Stimulated activated CD4-positive, alpha-beta T cell treated with anti-CD3 and anti-CD28 coated beads, Interleukin-12 subunit alpha, Interleukin-12 subunit beta, amount 100 ng/mL, for 24 hours (primary cell): ENCODE measurements at places on chromosomes 5 and 9.

DNA sequence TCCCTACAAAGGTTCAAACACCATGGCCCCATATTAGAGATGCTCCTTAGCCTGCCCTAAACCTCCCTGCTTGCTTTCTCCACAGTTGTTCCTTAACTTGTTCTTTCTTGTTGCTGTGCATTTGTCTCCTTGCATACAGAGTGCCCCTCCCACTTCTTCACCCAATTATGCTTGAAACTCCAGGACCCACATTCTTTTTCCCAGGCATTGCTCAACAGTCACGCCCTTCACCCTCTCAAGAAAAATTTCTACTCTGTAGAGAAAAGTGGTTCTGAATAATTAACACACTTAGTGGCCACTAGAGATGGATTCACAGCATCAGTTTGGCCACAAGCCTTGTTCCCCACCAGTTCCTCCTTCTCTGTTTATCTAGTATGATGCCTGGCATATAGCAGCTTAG lies 57.7 kb downstream of the NREP start:
- no peak for DNase-seq

GRCh38 chr5:150460781-150461180 lies 11.2 kb upstream of the RPS14 start:
- DNase-seq: no peak

DNA sequence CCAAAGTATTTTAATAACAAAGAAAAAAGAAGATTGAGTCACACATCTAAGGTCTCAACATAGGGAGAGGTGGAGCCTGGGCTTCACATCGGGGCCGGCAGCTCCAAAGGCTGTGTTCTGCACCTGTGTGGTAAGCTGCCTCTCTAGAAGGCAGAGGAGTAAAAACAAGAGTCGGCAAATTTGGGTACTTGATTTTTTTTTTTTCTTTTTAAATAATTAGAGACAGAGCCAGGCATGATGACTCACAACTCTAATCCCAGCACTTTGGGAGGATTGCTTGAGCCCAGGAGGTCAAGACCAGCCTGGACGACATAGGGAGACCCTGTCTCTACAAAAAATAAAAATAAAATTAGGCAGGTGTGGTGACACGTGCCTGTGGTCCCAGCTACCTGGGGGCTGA lies 4.7 kb downstream of the URM1 start:
- no peak for DNase-seq

DNA sequence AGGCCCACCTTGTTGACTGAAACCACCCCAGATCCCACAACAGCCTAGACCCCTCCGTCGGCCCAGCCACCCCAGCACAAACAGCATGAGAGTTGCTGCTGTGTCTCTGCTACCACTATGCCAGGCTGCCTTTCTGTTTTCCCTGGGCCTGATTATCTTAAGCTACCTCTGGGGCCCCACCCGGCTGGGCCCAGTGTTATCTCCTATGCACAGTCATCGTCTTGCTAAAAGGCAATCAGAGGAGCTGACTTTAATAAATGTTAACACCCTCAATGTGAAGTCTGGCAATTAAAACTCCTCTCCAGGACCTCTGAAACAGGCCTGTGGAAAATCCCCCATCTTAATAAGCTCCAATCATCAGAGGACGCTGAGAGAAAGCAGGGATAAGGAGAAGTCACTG lies 144.9 kb downstream of the FAM114A2 start:
- no peak for DNase-seq

DNA sequence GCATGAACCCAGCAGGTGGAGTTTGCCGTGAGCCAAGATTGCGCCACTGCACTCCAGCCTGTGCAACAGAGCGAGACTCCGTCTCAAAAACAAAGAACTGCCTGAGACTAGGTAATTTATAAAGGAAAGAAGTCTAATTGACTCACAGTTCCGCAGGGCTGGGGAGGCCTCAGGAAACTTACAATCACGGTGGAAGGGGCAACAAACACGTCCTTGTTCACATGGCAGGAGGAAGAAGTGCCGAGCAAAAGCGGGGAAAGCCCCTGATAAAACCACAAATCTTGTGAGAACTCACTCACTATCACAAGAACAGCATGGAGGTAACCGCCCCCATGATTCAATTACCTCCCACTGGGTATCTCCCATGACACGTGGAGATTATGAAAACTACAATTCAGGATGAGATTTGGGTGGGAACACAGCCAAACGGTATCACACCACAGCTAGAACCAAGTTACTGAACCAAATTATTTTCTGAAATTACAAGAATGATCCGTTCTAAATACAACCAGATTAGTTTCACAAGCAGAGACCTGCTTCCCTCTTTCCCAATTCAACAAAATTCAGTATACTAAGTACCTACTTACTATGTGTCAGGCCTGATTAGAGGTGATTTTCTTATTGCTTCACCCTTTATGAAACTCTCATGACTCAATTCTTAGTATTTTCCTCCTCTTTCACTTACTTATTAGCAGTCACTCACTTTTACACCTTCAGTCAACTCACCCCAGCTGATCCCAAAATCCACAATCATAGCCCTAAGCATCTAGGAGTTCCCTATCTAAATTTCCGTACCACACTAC lies 8.4 kb downstream of the UBTD2 start:
- peak; percentile 70 for DNase-seq

DNA sequence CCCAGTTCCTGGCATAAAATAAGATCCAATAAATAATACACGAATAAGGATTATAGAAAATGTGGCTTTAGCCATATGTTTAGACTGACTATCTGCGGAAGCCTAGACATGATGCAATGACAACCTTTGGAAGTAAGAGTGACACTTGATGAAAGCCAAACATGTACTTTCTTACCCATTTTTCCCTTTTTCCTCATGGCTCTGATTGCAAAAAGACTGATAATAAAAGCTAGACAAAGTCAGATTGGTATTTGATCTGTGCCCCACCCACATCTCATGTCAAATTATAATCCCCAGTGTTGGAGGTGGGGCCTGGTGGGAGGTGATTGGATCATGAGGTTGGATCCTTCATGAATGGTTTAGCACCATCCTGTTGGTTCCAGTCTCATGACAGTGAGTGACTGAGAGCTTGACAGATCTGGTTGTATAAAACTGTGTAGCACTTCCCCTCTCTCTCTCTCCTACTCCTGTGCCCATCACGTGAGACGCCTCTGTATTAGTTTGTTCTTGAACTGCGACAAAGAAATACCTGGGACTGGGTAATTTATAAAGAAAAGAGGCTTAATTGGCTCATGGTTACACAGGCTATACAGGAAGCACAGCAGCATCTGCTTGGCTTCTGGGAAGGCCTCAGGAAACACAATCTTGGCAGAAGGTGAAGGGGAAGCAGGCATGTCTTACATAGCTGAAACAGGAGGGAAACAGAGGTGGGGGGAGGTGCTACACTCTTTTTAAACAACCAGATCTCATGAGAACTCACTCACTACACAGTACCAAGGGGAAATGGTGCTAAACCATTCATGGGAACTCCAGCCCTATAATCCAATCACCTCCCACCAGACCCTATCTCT lies 243.4 kb upstream of the PIK3R1 start:
- no peak for DNase-seq

DNA sequence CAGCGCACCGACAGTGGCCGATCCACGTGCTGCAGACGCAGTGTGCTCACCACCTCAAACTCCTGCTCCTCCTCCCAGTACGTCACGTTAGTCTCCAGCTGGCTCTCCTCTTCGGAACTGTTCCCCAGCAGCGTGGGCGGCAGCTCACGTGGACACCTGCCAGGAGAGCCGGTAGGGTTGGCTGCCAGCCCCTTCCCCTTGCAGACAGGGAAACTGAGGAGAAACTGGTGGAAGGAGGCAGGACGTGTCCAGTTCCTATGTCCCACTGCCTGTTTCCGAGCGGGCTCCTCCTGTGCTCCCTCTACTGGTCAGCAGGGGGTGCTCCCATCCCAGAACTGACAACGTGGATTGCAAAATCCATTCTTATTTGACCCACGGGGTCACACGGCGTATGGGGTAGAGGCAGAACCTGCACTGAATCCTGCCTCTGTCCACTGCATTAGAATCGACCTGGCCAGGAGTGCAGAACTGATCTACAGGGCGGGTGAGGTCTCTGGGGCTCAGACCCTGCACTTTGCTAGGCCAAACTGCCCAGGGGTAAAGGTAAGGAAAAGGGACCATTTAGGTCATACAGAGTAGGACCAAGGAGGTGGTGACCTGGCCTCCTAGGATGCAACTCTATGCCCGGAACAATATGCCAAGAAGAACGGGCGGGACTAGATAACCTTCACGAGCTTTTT lies 25.7 kb downstream of the PDGFRB start:
- no peak for DNase-seq

DNA sequence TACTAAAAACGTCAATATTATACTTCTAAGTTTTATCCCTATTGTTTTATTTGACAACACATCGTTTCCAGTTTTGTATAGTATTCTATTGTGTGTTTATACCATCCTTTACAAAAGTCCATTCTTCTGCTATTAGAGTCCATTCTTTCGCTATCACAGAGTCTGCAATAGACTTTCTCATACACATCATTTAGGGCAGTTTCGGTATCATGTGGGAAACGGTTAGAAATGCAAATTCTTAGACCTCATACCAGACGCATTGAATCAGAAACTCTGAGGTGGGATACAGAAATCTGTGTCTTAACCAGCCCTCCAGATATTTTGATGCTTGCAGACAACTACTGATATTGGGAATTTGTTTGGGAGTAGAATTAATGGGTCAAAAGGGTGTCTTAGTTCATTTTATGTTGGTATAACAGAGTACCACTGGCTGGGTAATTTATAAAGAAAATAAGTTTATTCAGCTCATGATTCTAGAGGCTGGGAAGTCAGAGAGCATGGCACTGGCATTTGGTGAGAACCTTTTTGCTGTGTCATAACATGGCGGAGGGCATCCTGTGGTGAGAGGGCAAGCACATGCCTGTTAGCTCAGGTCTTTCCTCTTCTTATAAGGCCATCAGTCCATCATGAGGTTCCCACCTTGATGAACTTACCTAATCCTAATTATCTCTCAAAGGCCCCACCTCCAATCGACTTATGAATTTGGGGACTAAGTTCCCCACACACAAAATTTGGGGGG lies 21.1 kb downstream of the CARTPT start:
- DNase-seq: no peak

DNA sequence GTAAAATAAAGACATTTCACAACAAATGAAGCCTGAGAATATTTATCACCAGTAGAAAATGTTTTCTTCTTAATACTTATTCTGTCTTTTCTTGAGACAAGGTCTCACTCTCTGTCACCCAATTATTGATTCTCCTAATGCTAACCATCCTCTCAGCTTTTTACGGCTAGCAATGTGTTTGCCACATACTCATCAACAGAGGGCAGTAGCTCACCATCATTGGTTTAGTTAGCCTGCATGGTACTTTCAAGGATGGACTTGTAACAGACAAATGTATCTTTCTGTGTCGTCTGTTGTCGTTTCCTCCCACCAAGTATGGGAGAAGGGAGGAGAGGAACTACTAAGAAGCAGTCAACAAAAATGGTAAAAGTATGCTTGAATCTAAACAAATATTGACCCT lies 5.9 kb upstream of the ACO1 start:
- DNase-seq: no peak

DNA sequence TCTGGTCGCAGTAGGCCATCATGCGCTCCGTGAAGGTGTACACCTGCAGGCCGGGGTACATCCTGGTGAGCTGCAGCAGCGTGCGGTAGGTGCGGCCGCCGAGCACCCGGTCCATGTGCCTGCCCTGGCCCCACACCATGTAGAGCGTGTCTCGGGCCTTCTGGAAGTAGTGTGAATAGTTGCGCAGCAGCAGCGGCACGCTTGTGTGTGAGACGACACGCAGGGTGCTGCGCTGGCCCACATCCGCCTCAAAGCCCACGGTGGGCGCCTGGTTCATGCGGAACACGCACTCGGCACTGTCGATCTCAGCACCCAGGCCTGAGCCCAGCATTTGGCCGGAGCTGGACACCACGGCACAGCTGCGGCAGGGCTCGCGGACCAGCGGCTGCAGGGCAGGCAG lies 4.5 kb downstream of the ST6GALNAC4 start:
- no peak for DNase-seq

- DNase-seq: no peak
These were observed 995 bp downstream of the OLFM1 start for GRCh38 chr9:135088348-135088978.

GRCh38 chr9:110650991-110651411 lies 17.6 kb upstream of the MUSK start:
- DNase-seq: no peak

GRCh38 chr9:3898461-3899218 lies 372.8 kb upstream of the RFX3 start:
- DNase-seq: no peak

GRCh38 chr5:10511741-10512640 lies 51.9 kb upstream of the ANKRD33B start:
- DNase-seq: no peak

GRCh38 chr5:138963763-138964371 lies 88.7 kb upstream of the LRRTM2 start:
- DNase-seq: no peak

DNA sequence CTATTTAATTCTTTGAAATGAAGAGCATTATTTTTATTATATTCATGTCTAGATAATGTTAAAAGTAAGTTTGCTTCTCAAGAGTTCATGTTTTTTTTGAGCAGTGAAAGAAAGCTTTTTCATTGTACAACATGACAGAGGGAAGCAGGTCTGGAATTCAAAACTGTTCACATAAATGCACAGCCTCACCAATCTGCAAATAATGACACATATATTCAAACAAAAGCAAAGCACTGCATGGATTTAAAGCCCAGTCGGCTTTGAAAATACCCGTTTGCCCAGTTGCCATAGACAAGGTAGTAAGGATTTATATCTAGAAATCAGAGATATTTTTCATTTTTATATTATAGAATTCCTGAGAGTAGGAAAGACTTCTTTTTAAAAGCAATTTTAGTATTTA lies 201.8 kb downstream of the CD180 start:
- DNase-seq: no peak

- no peak for DNase-seq
These were observed 147.4 kb downstream of the ACTBL2 start for GRCh38 chr5:57335092-57335660.

DNA sequence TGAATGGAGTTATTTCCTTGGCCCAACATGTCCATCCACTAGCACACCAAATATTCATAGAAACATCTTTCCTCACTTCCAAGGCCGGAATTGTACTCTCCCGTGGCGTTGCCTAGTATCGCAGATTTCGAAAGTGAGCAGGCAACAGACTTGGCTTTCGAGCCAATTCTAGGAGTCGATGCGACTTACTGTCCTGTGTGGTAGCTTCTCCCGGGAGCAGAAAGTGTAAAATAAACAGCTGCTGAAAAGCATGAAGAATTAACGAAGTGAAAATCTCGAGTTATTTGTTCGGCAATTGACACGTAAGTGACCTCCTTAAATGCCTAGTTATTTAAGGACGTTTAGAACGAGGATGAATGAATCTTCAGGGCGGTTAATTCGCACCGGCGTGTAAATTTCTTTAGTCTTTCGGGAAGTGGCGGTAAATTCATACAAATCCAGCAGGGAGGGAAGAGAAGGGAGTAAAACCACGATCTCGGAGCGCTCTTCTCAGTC lies 449 bp upstream of the PCSK5 start:
- peak; percentile 5 for DNase-seq

DNA sequence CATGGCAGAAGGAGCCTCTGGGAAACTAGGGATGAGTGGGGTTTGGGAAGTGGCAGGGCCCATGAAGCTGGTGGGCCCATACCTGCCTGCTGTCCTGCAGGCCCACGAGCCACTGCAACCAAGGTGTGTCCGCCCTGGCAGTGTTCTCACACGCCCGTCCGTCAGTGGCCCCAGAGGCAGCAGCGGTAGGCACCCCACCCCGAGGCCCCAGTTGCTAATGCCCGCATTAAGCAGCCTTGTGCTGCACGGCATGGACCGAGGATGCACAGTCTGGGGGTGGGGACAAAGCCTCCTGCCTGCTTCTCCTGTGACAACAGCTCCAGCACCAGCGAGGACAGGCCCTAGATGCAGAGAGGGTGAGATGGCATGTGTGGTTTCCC lies 41.3 kb downstream of the HK3 start:
- no peak for DNase-seq
